ENCODE measurements at places on chromosomes 1 and 21.

DNA sequence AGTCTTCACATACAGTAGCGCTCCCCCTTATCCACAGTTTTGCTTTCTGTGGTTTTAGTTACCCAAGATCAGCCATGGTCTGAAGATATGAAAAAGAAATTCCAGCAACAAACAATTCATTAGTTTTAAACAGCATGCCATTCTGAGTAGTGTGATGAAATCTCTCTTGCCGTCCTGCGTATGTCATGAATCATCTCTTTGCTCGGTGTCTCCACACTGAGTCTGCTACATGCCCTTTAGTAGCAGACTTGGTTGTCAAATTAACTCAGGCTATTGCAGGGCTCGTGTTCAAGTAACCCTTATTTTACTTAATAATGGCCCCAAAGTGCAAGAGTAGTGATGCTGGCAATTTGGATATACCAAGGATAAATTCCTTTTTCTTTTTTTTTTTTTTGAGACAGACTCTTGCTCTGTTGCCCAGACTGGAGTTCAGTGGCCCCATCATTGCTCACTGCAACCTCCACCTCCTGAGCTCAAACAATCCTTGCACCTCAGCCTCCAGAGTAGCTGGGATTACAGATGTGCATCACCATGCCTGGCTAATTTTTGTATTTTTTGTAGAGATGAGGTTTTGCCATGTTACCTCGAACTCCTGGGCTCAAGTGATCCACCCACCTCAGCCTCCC, 22.6 kb downstream of the PHACTR4 start:
- DNase-seq = peak; percentile 92

DNA sequence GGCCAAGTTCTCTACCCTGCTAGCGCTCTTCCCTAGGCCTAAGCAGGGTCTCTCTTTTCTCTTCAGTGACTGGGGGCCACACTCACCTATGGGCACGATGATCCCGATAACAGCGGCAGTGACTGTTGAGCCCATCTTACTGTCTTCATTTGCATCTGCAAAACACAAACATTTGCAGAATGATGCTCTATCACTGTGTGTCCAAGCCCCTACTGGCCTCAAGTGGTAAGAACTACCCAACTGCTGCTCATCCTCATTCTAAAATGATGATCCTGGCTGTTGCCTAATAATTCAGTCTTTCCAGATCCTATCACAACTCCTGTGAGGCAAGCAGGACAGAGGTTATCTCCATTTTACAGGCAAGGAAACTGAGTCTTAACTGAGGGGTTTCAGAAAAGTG, 16.7 kb upstream of the MAGOH start:
- no peak for DNase-seq

GRCh38 chr1:91278754-91279153, 125.9 kb downstream of the HFM1 start:
- peak; percentile 22 for DNase-seq

DNA sequence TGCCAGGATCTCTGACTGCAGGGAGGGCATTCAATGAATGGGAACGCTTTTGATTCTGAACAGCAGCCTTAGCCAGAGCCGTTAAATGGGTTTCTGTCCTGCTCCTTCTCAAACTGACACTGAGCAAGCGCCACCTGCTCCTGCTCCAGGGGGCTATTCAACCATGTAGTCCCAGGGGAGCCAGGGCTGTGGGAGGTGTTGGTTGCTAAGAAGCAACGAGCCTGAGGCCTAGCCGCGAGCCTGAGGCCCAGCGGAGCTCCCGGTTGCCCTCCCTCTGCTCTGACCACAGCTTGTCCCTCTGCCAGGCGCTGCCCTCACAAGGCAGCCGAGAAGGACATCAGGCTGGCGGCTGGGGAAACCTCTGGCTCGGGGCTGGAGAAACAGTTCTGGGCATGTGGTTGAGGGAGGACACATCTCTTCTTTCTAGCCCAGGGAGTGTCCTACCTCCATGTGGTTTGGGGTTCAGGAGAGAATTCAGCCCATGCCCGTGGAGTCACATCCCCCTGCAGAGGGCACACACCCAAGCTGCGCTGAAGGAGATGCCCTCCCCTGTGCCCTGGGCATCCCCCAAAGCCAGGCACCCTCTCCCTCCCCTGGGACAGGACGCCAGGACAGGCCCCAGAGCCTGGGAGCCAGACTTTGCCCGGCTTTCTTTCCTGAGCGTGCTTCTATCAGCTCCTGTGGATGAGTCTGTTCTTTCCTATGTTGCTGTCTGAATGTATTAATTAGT, 18.0 kb downstream of the PCP4 start:
- no peak for DNase-seq

- peak; percentile 92 for DNase-seq
Observed at GRCh38 chr1:9410737-9411297, 118.1 kb downstream of the SPSB1 start.

DNA sequence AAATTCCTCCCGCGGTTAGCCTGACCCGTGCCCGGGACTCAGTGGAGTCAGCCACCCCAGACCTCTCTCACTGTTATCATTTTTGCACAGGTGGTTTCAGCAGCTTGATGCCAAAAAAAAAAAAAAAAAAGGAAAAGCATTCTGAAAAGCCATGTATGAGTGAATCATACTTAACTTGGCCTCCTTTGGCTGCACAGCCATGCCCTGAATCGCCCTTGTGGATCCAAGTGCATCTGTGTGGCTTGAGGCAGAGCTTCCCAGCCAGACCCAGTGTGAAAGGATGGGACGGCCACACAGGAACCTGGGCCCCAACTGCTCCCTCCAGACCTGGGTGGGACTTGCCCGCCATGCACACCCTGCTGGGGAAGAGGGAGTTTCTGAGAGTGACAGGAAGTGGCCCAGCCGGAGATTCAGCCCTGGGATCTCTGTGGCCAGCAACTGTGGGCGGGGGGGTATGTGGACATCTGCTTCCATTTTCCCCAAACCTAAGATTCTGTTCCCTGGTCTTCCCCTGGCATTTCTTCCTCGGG, 8.6 kb downstream of the YBEY start:
- peak; percentile 69 for DNase-seq

DNA sequence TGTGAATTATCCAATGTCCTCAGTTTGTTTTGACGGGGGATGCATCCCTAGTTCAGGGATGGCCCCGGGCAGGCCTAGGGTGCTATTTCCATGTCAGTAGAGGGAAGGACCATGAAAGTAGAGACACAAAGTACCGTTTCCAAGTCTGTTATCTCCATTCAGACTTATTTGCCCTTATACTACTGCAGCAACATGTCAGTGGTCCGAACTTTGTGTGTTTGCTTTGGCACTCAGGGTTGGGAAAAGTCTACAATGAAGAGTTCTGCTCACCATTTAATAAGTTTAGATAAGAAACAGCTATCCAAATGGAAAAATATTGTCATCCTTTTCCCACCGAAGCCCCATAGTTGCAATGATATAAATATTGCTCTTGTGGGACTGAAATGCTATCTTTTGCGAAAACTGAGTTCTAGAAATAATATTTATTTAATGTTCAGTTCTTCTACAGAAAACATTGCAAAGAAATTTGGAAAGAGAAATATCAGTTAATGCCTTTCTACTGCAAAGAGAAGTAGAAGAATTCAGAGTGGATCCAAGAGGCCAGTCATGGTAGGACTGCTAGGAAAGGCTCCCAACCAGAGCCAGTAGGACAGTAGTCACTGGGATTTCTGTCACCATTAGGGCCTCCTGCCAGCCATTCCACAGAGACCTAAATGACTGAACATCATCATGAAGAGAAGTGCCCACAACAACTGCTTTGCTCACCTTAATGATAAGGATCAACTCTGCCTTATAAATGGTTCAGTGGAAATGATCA, 11.5 kb upstream of the AGT start:
- DNase-seq = no peak

DNA sequence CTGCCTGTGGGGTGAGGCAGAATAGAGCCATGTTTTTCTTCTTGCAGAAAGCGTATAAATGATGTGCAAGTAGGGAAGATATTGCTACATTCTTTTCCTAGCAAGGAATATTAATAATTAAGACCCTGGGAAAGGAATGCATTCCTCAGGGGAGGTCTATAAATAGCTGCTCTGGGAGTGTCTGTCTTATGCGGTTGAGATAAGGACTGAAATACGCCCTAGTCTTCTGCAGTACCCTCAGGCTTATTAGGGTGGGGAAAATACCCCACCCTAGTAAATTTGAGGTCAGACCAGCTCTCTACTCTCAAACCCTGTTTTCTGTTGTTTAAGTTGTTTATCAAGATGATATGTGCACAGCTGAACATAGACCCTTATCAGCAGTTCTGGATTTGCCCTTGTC, 155.9 kb upstream of the HMCN1 start:
- no peak for DNase-seq

GRCh38 chr21:40613546-40614030, 233.4 kb downstream of the DSCAM start:
- no peak for DNase-seq

GRCh38 chr1:938711-939489, 15.2 kb downstream of the SAMD11 start:
- no peak for DNase-seq

- DNase-seq = peak; percentile 80
Observed at GRCh38 chr1:151653397-151653796, 41.5 kb downstream of the SNX27 start.

DNA sequence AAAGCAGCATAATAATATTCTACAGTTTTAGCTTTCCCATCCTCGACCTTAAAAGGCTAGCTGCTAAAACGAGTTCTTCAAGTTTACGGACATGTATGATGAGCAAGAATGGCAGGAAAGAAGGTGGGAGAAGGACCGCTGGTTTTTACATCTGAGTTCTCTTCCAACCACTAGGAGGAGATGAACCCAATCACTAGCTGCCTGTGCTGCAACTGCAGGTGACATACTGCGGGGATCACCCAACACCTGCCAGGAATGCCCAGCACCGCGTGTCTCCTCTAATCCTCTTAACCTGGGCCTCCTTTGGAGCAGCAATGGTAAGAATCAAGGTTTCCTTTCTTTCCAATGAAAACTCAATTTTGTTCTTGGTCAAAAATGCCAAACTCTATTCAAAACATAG, 23.5 kb downstream of the TOR3A start:
- no peak for DNase-seq
